Heart left ventricle (tissue), 16 donors: ENCODE measurements at places on chromosomes 7 and 10. TPM values are rescaled to one million over a fixed set of nuclear protein-coding genes. Genes with fewer than 3 reads are reported as not detected.

SLC13A1 gene
- not detected for total RNA-seq

DNA sequence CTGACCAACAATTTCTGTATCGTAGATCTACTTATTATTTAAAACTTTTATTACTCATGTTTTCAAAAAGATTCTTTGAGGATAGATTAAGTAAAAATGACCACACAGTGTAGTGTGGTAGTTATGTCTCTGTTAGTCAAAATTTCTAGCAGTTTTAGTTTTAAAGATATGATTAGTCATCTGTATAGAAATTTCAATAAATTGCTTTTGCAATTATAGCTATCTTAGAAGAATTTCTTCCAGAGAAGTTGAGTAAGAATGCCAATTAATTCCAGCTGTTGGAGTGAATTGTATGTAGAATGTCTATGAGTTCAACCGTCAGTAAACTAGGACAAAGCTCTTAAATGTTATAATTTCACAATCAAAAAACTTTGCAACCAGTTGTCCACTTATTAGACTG, 229.7 kb downstream of the CDK14 start:
- DNase-seq = no peak

DNA sequence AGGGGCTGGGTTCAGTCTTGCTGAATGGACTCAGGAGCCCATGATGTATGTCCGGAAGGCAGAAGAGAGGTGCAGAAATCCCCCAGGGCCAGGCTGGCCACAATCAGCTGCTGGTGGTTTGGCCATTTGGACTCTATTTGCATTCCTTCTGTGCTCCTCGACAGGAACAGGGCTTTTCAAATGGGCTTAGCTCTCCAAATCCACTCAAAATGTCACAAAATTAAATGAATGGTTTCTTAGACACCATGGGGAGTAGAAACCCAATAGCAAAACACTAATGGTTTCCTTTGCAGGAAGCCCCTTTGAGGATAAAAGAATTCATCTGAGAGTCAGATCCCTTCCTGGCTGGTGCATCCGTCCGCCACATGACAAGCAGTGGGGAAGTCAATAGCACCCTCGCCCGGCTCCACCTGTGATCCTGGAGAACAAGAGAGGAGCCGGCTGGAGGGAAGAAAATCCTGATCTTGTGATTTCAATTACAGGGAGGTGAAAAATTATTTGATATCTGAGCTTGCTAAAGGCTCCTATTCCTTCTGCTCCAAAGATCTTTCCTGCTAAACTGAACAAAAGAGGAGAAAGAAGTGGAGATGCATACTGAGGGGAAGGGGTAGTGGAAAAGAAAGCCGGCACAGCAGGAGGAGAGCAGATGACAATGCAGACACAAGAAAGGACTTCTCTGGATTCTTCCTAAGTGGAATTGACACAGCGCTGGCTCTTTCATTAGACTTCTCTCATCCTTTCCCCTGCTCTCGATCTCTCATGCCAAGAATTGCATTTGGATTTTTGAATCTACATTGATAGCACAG, 190.7 kb downstream of the C7orf25 start:
- no peak for DNase-seq

DNA sequence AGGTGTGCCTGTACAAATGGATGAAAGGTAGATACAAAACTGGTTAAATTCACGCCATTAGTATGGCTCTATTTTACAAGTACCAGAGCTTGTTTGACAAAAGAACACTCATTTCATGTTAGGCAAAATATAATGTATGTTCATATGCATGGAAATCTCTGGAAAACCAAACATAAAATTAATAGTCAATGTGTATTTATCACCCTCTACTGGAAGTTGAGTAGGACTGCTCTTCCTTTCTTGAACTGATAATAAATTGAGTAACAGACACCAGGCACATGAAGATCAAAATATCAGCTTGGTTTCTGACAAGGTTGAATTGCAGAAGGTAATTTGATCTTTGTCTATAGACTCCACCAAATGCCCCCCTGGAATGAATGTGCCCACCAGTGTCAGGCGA, 19.8 kb upstream of the AKR1B1 start:
- DNase-seq = no peak

GRCh38 chr10:64040781-64041180, 519.6 kb downstream of the REEP3 start:
- no peak for DNase-seq
